MCF 10A (cell line): ENCODE measurements at places on chromosomes 6 and 20. TPM values are rescaled to one million over a fixed set of nuclear protein-coding genes. Genes with fewer than 3 reads are reported as not detected.
A peak's percentile ranks its signal among the peaks of the same experiment; 100 is the strongest.

Gene TRIM15
- 0.79 TPM in 1 of 2 replicates, not detected in the other for total RNA-seq

Gene TNF
- not detected in 2 replicates for total RNA-seq

Gene OR2B6
- total RNA-seq: not detected in 2 replicates

Gene FOXQ1
- 5.6 and 6.9 TPM in 2 replicates for total RNA-seq

Gene TSPO2
- total RNA-seq: not detected in 2 replicates

Gene PTPRT
- total RNA-seq: not detected in 2 replicates

Gene GTF3C6
- 96.8 and 96.9 TPM in 2 replicates for total RNA-seq

- no peak overlapping the region for H3K4me3 ChIP-seq
- H3K27me3 ChIP-seq: no peaks in the 10 kb centered on the region
- peak; percentile 50 for DNase-seq
- peak overlapping the region; percentile 50 for H3K27ac ChIP-seq
- no peaks in the 10 kb centered on the region for H3K36me3 ChIP-seq
Measured at GRCh38 chr20:6660441-6660840, 107.0 kb upstream of the BMP2 start.

GRCh38 chr20:49405062-49405683 is 77.3 kb downstream of the KCNB1 start:
- H3K4me3 ChIP-seq: no peak overlapping the region
- H3K4me1 ChIP-seq: no peaks in the 10 kb centered on the region
- no peak for DNase-seq

DNA sequence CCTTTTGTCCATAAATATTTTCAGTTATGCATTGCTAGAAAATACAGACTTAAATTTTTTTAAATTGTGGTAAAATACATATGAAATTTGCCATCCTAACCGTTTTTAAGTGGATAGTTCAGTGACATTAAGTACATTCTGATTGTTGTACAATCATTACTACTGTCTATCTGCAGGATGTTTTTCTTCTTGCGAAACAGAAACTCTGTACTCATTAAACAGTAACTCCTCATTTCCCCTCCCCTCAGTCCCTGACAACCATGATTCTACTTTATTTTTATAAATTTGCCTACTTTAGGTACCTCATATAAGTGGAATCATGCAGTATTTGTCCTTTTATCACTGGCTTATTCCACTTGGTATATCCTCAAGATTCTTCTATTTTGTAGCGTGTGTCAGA is 21.3 kb downstream of the TAF11 start:
- H3K27ac ChIP-seq: no peak overlapping the region
- H3K36me3 ChIP-seq: peaks cover 71% of the 10 kb centered on the region
- H3K4me1 ChIP-seq: no peaks in the 10 kb centered on the region
- H3K4me3 ChIP-seq: no peak overlapping the region
- H3K27me3 ChIP-seq: no peaks in the 10 kb centered on the region

DNA sequence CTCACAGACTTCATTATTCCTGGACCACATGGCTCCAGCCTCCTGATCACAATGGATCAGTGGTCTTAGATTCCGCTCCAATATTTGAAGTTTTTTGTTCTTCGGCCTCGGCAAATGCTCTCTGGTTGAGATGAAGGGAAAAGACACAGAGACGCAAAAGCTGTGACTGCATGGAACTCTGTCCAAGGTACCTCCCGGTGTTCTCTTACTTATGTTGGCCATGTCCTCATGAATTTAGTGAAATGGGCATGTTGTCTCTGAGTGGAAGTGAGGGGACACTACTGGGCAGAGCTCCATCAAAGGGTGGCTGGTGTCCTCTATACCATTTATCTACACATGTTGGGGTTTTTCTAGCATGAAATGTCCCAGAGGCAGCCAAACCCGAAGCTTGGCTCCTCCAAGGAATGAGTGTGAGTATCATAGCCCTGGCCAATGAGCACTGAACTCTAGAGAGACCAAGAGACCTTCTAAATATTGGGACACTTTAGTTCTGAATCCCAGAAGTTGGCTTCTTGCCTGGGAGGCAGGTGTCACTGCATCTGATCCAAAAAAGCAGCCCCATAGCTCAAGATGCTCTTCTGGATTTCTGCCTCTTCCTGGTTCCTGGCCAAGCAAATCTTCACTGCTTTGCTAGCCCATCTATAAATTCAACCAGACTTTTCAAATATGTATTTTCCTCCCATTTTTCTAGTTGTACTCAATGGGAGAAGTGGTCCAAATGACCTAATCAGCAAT is 34.1 kb downstream of the HLA-G start:
- no peak overlapping the region for H3K27ac ChIP-seq
- peaks cover 25% of the 10 kb centered on the region for H3K27me3 ChIP-seq
- H3K4me3 ChIP-seq: no peak overlapping the region
- no peaks in the 10 kb centered on the region for H3K4me1 ChIP-seq
- H3K36me3 ChIP-seq: no peaks in the 10 kb centered on the region
- DNase-seq: no peak

DNA sequence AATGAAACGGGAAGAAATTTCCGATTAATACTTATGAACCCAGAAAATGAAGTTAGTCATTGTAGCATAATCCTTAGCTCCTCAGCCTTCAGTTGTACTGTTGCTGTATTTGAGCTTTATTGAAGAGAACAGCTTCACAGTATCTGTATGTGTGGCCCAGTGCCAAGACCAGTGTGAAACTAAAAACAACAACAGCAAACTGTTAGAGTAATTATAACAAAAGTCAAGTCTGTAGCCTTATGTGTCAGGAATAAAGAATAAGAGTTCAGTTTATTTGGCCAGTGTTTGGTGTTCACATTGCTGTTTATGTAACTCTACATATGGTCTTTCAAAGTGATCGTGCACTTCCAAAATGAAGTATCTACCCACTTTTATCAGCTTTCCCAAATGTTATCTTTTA is 70.9 kb downstream of the ARID1B start:
- H3K27me3 ChIP-seq: no peaks in the 10 kb centered on the region
- peaks cover 6% of the 10 kb centered on the region for H3K36me3 ChIP-seq
- DNase-seq: no peak
- no peak overlapping the region for H3K27ac ChIP-seq
- no peak overlapping the region for H3K4me3 ChIP-seq

DNA sequence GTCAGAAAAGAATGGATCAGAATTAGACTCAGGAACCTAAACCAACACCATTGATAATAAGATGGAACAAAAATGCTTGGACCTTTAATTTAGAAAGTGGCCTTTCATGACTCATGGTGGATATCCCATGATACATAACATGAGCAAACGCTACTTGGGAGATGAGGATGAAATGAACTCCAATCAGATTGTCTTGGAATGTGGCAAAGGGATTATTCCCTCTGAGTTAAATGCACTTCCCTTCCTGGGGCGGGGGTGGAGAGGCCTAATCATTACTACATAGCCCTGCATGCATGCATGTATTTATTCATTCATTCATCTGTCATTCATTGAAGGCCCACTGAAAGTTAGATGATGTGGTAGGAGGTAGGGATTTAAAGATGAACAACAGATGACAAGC is 174.0 kb downstream of the AIG1 start:
- H3K4me3 ChIP-seq: no peak overlapping the region
- no peaks in the 10 kb centered on the region for H3K4me1 ChIP-seq
- H3K27me3 ChIP-seq: no peaks in the 10 kb centered on the region
- peaks cover 20% of the 10 kb centered on the region for H3K36me3 ChIP-seq
- DNase-seq: no peak

GRCh38 chr6:111771629-111772028 is 101.6 kb downstream of the FYN start:
- no peak for DNase-seq
- H3K4me1 ChIP-seq: peaks cover 7% of the 10 kb centered on the region
- H3K27me3 ChIP-seq: no peaks in the 10 kb centered on the region
- no peaks in the 10 kb centered on the region for H3K36me3 ChIP-seq
- no peak overlapping the region for H3K27ac ChIP-seq

DNA sequence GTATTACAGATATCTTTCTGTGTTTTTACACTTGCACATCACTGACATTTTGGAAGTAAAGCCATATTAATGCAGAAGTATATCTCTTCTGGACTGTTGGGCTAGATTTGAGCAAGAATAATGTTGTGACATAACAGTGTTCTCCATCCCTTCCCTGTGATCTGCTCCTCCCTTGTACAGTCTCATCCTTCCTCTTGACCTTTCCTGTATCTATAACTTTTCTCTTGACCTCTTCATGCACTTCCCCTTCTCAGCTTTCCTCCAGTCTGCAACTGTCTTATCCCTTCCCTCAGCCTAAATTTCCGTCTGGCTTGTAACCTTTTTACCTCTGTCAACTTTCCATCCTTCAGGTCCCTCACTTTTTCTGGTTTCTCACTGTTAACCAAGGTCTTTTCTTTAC is 29.8 kb downstream of the NCOA3 start:
- peaks cover 46% of the 10 kb centered on the region for H3K36me3 ChIP-seq
- H3K27me3 ChIP-seq: no peaks in the 10 kb centered on the region
- H3K4me3 ChIP-seq: no peak overlapping the region
- peaks cover 9% of the 10 kb centered on the region for H3K4me1 ChIP-seq
- no peak overlapping the region for H3K27ac ChIP-seq

DNA sequence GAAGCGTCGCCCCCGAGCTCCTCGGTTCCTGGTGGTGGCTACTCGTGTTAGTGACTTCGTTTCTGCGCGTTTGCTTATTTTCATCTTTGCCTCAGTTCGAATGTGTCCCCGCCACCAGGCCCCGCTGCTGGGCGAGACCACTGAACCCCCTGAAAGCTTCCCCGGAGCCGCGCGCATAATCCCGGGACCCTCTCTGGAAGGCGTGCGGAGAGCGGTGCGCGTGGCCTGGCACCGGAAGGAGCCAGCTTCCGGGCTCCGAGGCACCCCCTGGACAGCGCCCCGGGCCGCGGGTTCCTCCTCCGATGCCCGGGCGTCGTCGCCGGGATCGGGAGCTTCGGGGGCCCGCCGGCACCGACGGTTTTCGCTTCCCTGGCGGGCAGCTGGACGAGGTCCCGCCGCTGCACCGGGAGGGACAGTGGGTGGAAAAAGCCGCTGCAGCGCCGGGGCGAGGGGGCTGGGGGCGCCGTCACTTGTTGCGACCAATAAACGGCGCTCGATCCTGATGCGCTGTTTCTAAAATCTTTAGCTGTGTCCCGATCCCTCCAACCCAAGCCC is 643 bp upstream of the SLC35D3 start:
- H3K27ac ChIP-seq: no peak overlapping the region
- H3K4me3 ChIP-seq: peak overlapping the region; percentile 73
- DNase-seq: no peak
- H3K36me3 ChIP-seq: peaks cover 4% of the 10 kb centered on the region
- H3K4me1 ChIP-seq: no peaks in the 10 kb centered on the region
- H3K27me3 ChIP-seq: peaks cover 11% of the 10 kb centered on the region

GRCh38 chr6:7684076-7684475 is 41.8 kb upstream of the BMP6 start:
- H3K27ac ChIP-seq: no peak overlapping the region
- DNase-seq: no peak
- no peaks in the 10 kb centered on the region for H3K27me3 ChIP-seq
- H3K4me3 ChIP-seq: no peak overlapping the region

GRCh38 chr6:35512006-35512405 is 690 bp downstream of the TULP1 start:
- H3K27me3 ChIP-seq: peaks cover 14% of the 10 kb centered on the region
- no peak for DNase-seq
- H3K4me1 ChIP-seq: no peaks in the 10 kb centered on the region

DNA sequence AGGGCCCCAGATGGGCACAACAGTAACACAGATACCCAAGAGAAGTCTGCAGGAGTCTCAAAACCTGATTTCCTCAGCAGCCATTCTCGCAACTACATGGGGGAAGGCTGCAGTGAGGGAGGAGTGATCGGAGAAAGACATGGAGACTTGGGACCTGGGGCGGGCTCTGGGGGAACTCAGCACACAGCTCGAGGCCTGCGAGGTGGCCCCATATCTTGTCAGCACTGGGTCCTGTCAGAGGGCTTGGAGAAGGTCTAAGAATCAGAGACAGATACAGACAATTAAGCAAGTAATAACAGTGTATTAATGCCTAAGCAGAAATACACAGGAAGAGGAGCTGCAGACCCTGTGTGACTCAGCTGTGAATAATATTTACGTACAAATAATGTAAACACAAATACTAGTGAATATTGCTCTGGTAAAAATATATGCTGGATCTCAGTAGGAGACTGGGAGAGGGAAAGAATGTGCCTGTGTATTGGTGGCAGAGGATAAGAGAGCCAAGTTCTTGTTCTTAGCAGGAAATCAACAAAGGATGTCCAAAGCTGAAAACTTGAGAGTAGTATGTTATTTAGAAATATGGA is 336.2 kb downstream of the ZFAND3 start:
- peaks cover 30% of the 10 kb centered on the region for H3K36me3 ChIP-seq
- peaks cover 4% of the 10 kb centered on the region for H3K4me1 ChIP-seq
- no peak overlapping the region for H3K27ac ChIP-seq
- no peaks in the 10 kb centered on the region for H3K27me3 ChIP-seq

GRCh38 chr6:117025310-117025709 is 148.3 kb downstream of the RFX6 start:
- no peak for DNase-seq
- H3K27me3 ChIP-seq: peaks cover 46% of the 10 kb centered on the region
- no peaks in the 10 kb centered on the region for H3K4me1 ChIP-seq
- no peaks in the 10 kb centered on the region for H3K36me3 ChIP-seq

GRCh38 chr20:61316346-61316745 is 64.3 kb downstream of the CDH4 start:
- H3K36me3 ChIP-seq: no peaks in the 10 kb centered on the region
- H3K27ac ChIP-seq: no peak overlapping the region
- H3K4me1 ChIP-seq: peaks cover 5% of the 10 kb centered on the region
- DNase-seq: no peak

DNA sequence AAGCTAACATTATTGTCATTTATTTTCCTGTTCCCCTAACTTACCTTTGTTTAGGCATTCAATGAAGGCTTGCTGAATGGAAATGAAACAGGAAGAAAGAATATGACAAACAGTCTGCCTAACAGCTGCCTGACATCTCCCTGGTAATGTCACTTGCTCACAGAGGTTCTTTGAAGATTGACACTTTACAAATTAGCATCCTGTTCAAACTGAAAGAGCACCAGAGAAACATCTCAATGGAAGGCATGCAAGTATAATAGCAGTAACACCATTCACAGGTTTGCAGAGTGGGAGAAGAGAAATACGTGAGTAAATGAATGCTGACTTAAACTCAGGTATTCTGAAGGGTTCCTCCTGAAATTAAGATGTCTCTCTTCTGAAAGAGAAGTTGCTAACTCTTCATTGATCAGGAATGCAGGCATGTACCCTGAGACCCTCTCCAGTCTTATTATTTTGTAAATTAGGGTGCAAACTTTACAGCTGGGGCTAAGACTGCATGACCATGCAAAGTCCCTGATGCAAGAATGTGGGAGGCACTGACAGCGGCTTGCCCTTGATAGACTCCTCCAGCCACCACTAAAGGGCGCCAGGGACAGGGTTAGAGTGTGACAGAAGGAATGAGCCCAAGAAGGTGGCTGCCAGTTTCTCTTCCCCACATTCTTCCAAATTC is 1.3 kb upstream of the SMLR1 start:
- no peaks in the 10 kb centered on the region for H3K36me3 ChIP-seq
- no peak for DNase-seq
- H3K4me1 ChIP-seq: no peaks in the 10 kb centered on the region
- no peak overlapping the region for H3K27ac ChIP-seq
